ENCODE measurements at places on chromosomes 5 and 9. TPM values are rescaled to one million over a fixed set of nuclear protein-coding genes. Genes with fewer than 3 reads are reported as not detected.

GRCh38 chr5:150904479-150905311, at the start of gene ZNF300:
ZNF300 (minus strand) TSS chr5:150904980; CDS start chr5:150903155, 1,825 bp downstream.
- no peaks in the 10 kb centered on the region for H3K36me3 ChIP-seq
- peak within 1 kb of the TSS; percentile 27 for H3K4me3 ChIP-seq
- H3K27ac ChIP-seq = no peak within 1 kb of the TSS
- H3K4me1 ChIP-seq = no peaks in the 10 kb centered on the region

- H3K27me3 ChIP-seq = no peaks in the 10 kb centered on the region
- no peak overlapping the region for H3K27ac ChIP-seq
- no peak overlapping the region for H3K4me3 ChIP-seq
- no peaks in the 10 kb centered on the region for H3K36me3 ChIP-seq
- no peaks in the 10 kb centered on the region for H3K4me1 ChIP-seq
Measured at GRCh38 chr5:59002162-59002825, 419.4 kb downstream of the RAB3C start.

DNA sequence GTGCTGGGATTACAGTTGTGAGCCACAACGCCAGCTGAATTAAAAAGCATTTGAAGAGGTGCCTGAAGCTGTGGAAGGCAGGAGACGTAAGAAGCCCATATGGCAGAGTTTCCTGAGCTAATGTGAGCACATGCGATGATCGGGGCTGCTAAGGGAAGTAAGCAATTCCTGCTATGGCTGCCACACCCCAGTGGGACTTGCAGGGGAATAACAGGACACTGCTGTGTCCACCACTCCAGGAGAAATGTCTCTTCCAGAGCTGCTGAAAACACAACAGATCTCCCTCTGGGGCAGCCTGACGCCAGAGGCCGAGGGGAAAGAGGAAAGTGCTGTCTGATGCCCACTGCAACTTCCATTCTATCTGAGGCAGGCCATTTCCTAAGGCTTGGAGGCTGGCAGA, 46.2 kb upstream of the ANKRD55 start:
- H3K4me1 ChIP-seq = no peaks in the 10 kb centered on the region
- no peaks in the 10 kb centered on the region for H3K36me3 ChIP-seq
- no peak overlapping the region for H3K4me3 ChIP-seq
- no peak for DNase-seq

GRCh38 chr9:34252670-34253459, 74.0 kb downstream of the UBAP1 start:
- H3K36me3 ChIP-seq = no peaks in the 10 kb centered on the region
- peak; percentile 63 for DNase-seq
- H3K27ac ChIP-seq = no peak overlapping the region
- H3K4me1 ChIP-seq = peaks cover 3% of the 10 kb centered on the region
- no peak overlapping the region for H3K4me3 ChIP-seq

DNA sequence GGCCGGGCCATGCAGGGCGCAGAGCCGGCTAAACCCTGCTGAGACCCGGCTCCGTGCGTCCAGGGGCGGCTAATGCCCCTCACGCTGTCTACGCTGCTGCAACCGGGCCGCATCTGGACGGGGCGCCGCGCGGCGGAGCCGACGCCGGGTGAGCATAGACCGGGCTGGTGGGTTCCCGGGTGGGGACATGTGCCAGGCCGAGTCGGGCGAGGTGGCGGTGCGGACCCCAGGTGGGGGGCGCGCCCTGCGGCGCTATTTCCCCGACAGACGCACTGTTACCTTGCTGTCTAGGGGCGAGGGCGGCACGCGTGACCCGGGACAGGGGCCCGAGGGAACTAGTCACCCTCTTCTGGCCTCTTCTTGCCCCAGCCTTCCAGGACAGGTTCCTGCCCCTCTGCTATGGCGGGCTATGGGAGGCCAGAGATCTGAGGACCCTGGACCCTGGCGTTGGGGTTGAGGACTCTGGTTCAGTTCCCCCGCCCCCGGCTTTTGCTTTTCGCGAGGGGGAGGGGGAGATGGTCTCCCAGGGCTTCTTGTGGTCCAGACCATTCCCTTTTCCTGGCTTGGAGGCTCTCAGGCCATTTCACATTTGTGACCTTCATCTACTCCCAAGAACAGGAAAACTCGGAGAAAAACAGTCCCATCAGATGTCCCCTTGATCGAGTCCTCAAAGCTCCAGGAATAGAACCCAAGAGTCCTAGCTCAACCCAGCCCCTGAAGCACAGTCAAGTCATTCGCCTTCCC, 536 bp downstream of the SLC27A4 start:
- no peak overlapping the region for H3K27ac ChIP-seq
- H3K4me1 ChIP-seq = no peaks in the 10 kb centered on the region
- DNase-seq = peak; percentile 52

DNA sequence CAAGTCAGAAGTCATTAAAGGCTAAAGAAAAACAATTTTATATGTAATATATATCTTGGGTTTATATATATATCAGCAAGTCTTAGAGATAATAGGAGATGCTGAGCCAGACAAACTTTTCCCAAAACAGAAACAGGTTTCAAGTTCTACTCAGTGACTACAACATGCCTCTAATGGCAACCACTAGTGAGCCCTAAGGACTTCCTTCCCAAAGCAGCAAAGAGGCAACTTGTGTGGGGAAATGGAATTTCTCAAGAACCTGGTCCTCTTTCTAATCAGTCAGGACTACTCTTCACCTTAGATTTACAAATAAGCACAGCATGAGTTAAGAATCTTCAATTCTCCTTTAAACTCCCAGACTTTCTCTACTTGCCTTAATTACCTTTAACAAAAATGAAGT, 17.6 kb downstream of the RNF38 start:
- no peak overlapping the region for H3K4me3 ChIP-seq
- peaks cover 1% of the 10 kb centered on the region for H3K4me1 ChIP-seq
- H3K36me3 ChIP-seq = no peaks in the 10 kb centered on the region
- H3K27ac ChIP-seq = no peak overlapping the region
- DNase-seq = no peak
- no peaks in the 10 kb centered on the region for H3K27me3 ChIP-seq

- no peaks in the 10 kb centered on the region for H3K4me1 ChIP-seq
- no peak overlapping the region for H3K4me3 ChIP-seq
- H3K36me3 ChIP-seq = no peaks in the 10 kb centered on the region
- H3K27me3 ChIP-seq = no peaks in the 10 kb centered on the region
- no peak for DNase-seq
Measured at GRCh38 chr5:113607361-113607760, 93.9 kb downstream of the YTHDC2 start.

GRCh38 chr5:59554501-59554900, 339.0 kb downstream of the PDE4D start:
- no peaks in the 10 kb centered on the region for H3K4me1 ChIP-seq
- no peaks in the 10 kb centered on the region for H3K27me3 ChIP-seq
- no peak overlapping the region for H3K4me3 ChIP-seq
- no peak for DNase-seq

GRCh38 chr5:1834022-1834551, 32.9 kb downstream of the NDUFS6 start:
- DNase-seq = peak; percentile 68
- no peaks in the 10 kb centered on the region for H3K36me3 ChIP-seq

GRCh38 chr5:66138637-66139317, 5.3 kb upstream of the SREK1 start:
- no peaks in the 10 kb centered on the region for H3K36me3 ChIP-seq
- no peak overlapping the region for H3K4me3 ChIP-seq
- no peaks in the 10 kb centered on the region for H3K27me3 ChIP-seq
- H3K4me1 ChIP-seq = no peaks in the 10 kb centered on the region
- no peak for DNase-seq

TOR4A gene
- total RNA-seq = 10.4 TPM

TOR1B gene
- total RNA-seq = 20.4 TPM

PPWD1 gene
- total RNA-seq = 31.0 TPM
